Activated CD8-positive, alpha-beta memory T cell treated with anti-CD3 and anti-CD28 coated beads, Interleukin-2, amount 50 U/mL, for 48 hours (primary cell): ENCODE measurements at places on chromosomes 1 and 21.

- DNase-seq = no peak
These were observed 51.5 kb downstream of the SYT14 start for GRCh38 chr1:209989525-209989924.

- DNase-seq = no peak
These were observed 16.9 kb downstream of the TCEANC2 start for GRCh38 chr1:54070171-54070837.

GRCh38 chr1:36768486-36769178 is 265.7 kb downstream of the GRIK3 start:
- no peak for DNase-seq

GRCh38 chr1:84376000-84376910 is 22.0 kb upstream of the DNASE2B start:
- no peak for DNase-seq

- no peak for DNase-seq
These were observed 100.8 kb upstream of the RNPC3 start for GRCh38 chr1:103424650-103425049.

DNA sequence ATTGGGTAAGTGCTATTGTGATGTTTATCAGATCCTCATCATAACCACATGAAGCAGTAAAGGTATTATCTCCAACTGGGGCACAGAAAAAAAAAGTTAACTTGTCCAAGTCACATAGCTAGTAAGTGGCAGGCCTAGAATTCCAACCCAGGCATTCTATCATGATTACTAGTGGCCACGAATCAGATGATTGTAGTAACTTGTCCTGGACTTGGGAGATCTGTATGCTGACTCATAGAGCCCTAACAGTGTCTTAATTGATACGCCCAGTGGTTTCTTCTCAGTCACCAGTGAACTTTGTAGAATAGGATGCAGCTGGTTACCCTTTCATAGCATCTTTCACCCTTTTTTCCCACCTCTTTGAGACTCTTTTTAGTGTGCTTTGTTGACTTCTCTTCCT is 91.1 kb upstream of the UBE2U start:
- no peak for DNase-seq

GRCh38 chr21:32132409-32132808 is 146.4 kb downstream of the MIS18A start:
- DNase-seq = no peak

GRCh38 chr1:32771561-32772280 is 45.4 kb downstream of the YARS1 start:
- no peak for DNase-seq

DNA sequence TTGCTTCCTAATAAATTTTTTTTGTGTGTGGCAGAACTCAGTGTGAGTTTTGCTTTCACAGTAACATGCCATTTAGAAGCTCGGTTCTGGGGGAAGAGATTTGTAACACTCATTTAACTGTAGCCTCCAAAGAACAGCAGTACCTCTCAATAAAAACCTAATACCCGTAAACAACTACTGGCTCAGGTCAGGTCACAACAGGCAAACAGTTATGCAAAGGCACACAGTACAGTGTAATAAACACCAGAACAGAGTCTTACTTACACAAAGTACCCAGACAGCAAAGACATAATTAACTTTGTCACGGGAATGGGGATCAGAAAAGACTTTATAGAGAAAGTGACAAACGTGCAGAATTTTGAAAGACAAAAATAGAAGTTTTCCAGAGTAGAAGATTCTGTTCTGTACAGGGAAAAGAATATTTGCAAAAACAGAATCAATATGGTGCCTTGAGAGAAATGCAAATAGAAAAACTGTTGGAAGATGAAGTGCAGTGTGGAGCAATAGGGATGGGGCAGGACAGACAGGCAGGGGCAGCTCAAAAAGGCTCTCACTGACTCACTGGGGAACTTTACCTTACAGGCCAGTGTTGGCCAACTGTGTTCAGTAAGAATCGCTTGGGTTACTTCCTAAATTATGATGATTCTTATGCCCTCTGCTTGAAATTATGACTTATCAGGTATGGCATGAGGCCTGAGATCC is 38.8 kb downstream of the EGLN1 start:
- no peak for DNase-seq

- no peak for DNase-seq
These were observed 36.8 kb downstream of the UBE2U start for GRCh38 chr1:64240206-64240605.

- DNase-seq = no peak
These were observed 387.2 kb downstream of the NCAM2 start for GRCh38 chr21:21385404-21385803.

GRCh38 chr1:160503087-160503486 is 20.0 kb downstream of the SLAMF6 start:
- no peak for DNase-seq

- DNase-seq = no peak
These were observed 591 bp downstream of the KCNAB2 start for GRCh38 chr1:6046279-6046678.

- DNase-seq = no peak
These were observed 733 bp downstream of the TMEM35B start for GRCh38 chr1:34984435-34984792.

DNA sequence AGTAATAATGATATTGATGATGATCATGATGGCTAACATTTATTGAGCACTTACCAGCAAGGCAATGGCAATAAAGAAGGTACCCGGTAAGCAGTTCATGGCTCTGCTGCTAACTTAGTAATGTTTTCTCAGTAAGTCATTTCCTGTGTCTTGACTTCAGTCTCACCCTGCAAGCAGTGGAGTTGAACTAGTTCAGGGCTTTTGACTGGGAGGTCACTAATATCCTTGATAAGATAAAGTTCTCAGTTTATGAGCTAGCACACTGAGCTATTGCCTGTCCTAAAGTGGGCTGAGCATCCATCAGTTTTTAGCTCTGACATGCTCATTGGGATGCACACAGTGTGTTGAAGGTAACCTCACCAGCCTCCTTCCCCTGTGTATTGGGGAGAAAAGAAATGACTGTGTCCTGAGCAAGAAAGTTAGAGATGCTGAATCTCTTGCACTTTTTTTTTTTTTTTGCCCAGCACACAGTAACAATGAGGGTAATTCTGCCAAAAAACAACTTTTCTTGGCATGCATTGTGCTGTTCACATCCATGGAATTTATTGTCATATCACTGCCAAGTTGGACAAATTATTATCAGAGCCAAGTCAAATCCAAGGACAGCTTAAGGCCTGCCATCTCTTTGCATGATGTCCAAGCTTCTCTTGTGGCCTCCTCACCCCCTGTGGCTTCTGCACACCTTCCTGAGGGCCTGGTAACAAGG is 55.5 kb upstream of the GADD45A start:
- DNase-seq = no peak
